ENCODE measurements at places on chromosomes 3 and 15.

GRCh38 chr3:170144437-170144843 lies 37.1 kb downstream of the PHC3 start:
- no peak for DNase-seq

GRCh38 chr3:109336291-109336861 lies 970 bp downstream of the DPPA4 start:
- no peak for DNase-seq

GRCh38 chr15:31297575-31298456 lies 28.8 kb upstream of the KLF13 start:
- no peak for DNase-seq

DNA sequence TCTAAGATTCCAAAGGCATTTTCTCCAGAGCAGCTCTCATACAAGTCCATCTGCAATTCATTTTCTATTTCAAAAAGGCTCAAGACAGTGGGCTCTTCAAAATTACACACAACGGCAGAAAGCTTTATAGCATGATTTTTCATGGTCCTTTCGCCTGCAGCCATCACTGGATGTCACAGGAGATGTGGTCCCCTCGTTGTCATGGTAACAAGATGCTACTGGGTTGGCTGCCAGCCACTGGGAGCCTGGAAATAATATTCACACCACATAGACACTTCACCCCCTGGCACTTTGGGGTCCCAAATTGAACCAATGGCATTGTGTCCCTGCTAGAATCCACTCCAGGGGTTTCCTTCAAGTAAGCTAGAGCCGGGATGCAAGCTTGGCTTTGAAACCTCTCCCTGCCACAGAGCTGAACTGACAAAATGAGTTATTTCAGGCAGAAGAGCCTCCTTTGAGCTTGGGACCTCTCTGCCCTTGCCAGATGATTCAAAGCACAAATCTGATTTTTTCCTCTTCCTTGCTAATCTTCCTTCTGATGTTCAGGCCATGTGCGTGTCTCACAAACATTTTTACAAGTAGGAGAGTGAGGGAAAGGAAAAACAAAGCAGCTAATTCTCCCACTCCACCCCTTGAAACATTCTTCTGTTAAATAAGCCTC lies 512.6 kb upstream of the ADAMTS9 start:
- no peak for DNase-seq

DNA sequence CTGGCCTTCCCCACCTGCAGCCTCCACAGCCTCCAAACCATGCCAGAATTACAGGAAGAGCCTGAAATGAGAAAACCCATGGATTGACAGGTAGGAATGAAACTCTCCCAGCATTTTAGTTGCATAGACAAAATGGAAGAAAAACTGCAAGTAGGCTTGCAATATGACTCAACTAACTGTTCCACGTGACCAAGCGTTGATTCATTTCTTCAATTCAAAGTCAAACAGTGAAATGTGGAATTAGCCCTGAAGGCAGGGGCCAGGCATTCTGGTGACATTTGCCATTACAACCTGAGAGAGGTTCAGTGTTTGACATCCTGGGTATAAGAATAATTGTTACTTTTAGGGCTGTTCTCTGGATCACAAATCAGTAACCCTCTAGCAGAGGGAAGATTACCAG lies 676.5 kb upstream of the CFAP20DC start:
- no peak for DNase-seq

Data from stimulated activated CD4-positive, alpha-beta T cell treated with anti-CD3 and anti-CD28 coated beads, Interleukin-15, amount 100 ng/mL, for 1 hour (primary cell).